ENCODE measurements at places on chromosomes 3 and 15. TPM values are rescaled to one million over a fixed set of nuclear protein-coding genes. Genes with fewer than 3 reads are reported as not detected.
A peak's percentile ranks its signal among the peaks of the same experiment; 100 is the strongest.

GRCh38 chr3:31958701-31959152 lies 22.3 kb downstream of the OSBPL10 start:
- no peak for DNase-seq

- no peak for DNase-seq
Measured at GRCh38 chr15:68373028-68373427, 58.9 kb downstream of the ITGA11 start.

DNA sequence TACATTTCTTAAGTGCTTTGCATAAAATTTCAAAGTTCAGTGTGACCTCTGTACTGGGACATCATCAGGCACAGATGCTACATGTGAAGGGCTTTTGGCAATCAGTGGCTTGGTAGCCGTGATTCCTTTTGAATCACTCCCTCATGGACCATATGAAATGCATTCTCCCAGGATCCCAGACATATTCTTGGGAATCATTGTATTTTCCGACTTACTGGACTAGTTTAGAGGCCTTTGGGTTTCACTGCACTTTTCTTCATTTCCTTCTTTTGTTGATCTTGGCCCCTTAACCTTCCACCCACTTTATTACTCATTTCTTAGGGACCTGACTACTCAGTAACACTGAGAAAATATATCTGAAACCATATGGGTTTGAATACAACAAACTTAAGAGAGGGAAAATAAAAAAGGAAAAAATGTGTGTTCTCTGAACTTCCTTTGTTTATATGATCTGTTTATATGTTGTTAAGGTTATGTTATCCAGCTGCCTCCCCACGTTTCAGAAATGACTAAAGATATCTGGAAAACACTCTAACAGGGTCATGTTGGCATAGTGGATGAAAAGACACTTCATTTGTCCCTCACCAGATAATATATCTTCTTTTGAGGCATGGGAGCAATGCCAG lies 35.1 kb downstream of the HMG20A start:
- DNase-seq = peak; percentile 31

GRCh38 chr3:72985576-72985975 lies 11.0 kb upstream of the PPP4R2 start:
- DNase-seq = no peak

DNA sequence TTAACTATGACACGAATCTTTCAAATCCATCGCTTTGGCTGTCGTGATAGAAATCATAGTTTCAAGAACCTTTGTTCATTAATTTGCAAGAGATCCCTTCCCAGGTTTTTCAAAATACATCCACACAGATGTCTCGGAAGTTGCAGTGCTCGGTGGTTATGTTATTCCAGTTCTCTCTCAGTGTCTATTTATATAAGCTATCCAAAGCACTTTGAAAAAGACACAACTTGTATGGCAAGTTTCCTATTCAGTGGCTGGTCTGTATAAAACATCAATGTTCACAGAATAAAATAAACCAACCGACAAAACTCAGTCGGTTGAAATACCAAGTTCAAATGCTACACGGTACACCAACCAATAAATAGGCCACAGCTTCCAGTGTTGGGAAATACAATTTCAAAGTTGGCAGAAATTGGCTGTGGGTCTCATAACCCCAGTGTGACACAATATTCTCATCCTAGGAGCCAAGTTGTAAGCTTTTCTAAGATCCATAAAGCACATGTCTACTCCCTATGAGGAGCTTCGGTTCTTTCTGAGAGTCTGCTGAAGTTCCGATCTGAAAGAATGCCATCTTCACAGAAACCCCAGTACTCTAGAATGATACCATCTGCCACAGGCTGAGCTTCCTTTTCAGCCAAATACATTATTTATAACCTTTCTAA lies 23.7 kb downstream of the SATB1 start:
- no peak for DNase-seq

- DNase-seq = peak; percentile 40
Measured at GRCh38 chr3:64368257-64369020, 143.2 kb upstream of the PRICKLE2 start.

- DNase-seq = no peak
Measured at GRCh38 chr15:81097890-81098280, 36.2 kb upstream of the CFAP161 start.

- DNase-seq = no peak
Measured at GRCh38 chr3:77323626-77324025, 283.7 kb downstream of the ROBO2 start.

- DNase-seq = peak; percentile 97
Measured at GRCh38 chr3:184362668-184363546, 1.4 kb downstream of the POLR2H start.

DNA sequence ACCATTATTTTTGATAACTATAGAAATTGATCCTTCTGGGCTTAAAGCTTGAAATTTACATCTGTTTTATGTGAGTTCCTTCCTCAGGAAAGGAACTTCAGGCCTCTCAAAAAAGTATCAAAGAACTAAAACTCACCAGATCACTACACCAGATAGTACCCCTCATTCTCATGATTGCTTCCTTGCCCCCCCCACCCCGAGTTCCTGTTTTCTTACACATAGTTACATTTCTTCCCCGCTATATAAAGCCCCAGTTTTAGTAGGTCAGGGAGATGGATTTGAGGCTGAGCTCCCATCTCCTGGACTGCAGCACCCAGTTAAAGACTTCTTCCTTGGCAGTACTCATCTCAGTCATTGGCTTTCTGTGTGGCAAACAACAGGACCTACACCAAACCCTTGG lies 80.3 kb upstream of the HRH1 start:
- no peak for DNase-seq

GRCh38 chr15:101438482-101439284 lies 50.8 kb downstream of the PCSK6 start:
- no peak for DNase-seq

GRCh38 chr15:74913041-74913440 lies 6.4 kb upstream of the FAM219B start:
- DNase-seq = no peak

- no peak for DNase-seq
Measured at GRCh38 chr3:26105261-26105660, 315.4 kb downstream of the OXSM start.

DNA sequence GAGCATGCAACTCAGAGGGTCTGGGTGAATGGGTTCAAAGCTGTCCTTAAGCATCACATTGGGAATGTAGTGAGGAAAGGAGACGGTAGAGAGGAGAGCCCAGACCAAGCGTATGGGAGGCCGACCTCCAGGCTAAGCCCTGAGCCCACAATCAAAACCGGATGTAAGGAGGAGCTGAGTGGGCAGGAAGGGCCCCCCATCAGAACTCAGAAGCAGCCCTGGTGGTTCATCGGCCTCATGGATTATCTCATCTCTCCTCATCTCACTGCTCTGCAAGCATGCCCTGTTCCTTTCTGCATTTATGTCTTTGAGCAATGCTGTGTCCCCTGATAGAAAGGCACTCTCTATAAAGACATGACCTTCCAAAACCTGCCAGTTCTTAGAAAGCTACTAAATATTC lies 6.2 kb downstream of the HDC start:
- no peak for DNase-seq

DNA sequence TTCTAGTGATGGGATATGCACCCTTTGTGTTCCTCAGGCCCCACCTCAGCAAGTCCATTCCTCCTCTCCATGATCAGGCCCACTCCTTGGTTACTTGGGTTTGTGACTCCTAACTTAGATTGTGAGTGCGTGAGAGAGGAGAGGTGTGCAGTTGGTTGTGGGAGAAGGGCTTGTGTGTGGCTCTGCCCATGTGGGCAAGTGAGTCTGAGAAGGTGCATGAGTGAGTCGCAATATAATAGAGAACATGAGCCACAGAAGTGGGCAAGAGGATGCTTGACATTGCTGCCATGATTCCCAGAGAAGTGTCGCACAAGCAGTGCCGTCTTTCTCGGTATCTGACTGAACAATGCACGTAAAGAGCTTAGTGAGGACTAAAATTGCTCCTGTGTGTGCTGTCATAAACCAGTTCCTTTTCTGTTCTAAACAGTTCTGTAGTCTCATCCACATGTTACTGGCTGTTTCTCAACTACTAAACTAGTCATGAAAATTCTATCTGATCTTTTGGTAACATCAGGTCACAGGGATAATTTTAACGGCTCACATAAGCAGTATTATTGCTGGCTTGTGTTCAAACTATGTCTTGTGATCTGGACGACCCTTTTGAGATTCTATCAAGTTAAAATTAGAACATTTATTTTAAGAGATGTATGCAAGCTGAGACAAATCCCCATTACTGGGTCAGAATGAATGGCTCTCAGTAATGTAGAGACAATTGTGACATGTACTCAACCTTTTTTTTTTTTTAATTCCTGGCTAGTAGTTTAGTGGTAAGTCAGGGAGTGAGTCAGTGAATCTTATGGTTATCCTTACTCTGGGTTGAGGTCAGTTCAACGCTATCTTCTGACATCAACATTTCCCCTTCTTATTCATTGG lies 25.6 kb downstream of the GYG1 start:
- DNase-seq = no peak

GRCh38 chr3:16999161-16999560 lies 114.4 kb downstream of the PLCL2 start:
- no peak for DNase-seq

DNA sequence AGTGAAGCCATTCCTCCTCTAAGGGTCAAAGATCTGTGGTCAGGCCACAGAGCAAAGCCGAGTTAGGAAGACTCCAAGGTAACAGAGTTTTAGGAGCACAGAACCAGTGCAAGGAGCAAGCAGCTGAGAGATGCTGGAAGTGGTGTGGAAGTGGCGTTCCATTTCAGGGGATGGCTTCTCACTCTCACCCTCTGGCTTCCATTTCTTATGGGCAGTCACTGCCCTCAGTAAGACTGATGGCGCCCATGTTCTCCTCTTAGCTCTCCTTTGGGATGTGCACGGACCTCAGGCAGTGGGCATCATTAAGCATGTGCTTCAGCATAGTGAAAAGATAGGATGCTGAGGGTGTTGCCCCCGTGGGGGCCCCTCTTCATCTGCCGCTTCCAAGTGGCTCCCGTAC lies 90.3 kb downstream of the ASB7 start:
- no peak for DNase-seq

GOLGA8J gene
- polyA plus RNA-seq = 0.52 TPM

GRM7 gene
- polyA plus RNA-seq = not detected

HMG20A gene
- 51.4 TPM for polyA plus RNA-seq

DNA sequence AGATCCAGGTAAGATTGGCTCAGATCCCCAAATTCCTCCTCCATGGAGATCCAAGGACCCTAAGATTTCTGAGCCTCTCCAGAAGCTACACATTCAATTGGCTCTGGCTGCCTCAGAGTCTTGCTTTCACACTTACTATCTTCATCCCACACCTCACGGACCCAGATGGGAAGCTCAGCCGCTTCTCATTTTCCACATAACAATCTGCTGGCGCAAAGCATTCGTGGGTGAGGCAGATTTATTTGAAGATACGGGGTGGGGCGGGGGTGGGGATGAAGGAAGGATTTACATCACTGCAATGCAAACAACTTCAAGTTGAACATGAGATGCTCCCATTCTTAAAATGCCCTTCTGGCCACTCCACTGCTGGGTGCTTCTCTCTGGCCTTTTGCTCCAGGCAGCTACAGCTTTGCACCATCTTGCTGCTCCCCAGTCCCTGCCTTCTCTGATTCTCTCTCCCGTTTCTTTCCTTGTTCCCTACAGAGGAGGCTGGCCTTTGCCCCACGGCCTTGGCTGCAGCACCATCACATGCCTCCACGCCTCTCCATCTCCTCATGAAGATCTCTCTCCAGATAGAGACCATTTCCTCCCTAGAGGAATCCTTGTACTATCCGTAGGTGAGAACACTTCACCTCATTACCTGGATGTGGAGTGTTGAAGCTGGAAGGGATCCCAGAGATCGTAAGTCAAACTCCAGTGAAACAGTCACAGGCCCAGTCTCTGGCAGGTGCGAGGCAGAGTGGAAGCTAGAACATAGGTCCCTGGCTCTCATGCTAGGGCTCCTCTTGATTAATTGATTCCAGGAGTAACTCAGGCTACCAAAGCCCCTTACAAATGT lies 175.9 kb downstream of the RPLP1 start:
- DNase-seq = no peak

GRCh38 chr3:128727059-128727458 lies 1.1 kb downstream of the RAB7A start:
- DNase-seq = no peak

TMCO5A gene
- not detected for polyA plus RNA-seq

GRCh38 chr3:44132061-44132460 lies 109.6 kb upstream of the TOPAZ1 start:
- no peak for DNase-seq

DNA sequence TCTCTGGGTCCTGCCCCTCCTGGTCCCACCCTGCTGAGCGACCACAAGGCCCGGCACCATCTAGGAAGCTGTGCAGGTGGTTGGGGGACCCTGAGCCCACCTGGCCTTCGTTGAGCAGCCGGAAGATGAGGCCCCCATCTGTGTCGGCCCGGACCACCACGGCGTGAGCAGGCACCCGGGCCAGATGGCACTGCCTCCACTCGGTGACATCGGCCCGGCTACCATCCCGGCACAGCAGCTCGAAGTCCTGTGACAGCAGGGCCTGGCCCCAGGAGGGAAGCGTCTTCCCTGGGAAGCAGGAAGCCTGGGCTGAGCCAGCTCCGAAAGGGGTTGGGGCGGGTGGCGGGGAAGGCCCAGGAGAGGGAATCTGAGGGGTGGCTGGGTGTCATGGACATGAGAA lies 12.6 kb downstream of the MELTF start:
- no peak for DNase-seq

DNA sequence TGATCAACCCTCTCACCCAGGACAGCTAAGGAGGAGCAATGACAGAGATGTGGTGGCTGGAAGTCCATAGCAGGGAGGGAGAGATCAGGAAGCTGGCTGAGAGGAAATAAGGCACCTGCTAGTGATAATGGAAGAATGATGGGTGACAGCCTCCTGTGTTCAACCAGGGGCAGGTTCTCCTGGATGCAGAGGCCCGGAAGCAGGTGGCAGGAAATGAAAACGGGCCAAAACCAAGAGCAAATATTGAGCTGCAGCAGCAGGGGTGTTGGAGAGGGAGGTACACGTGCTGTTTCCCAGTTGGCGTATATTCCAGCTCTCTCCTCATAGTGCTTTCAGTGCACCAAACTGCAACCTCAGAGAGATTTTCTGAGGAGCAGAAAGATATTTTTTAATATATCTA lies 213.4 kb upstream of the TBL1XR1 start:
- no peak for DNase-seq

EPHB3 gene
- polyA plus RNA-seq = 42.4 TPM

- DNase-seq = no peak
Measured at GRCh38 chr3:194028434-194029004, 107.4 kb upstream of the HES1 start.

NOX5 gene
- polyA plus RNA-seq = 0.30 TPM

CADM2 gene
- polyA plus RNA-seq = 5.8 TPM

GRCh38 chr3:108102420-108103039 lies 11.7 kb upstream of the CD47 start:
- DNase-seq = no peak

DNA sequence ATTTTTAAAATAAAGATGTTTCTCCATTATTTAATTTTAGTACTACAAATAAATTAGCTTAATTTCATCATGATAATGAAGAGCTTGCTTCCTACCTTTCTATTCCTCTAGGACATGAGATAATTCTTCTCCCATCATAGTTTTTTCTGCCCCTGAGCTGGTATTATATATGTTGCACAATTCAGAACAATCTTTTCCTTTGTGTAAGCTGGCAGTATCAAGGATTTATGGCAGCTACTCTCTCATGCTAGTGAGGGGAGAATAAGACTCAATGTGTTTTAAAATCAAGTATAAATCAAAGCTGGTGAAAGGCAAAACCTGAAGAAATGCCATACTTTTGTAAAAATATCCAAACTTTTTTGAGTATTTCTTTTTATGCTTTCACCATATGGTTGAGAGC lies 1405.3 kb downstream of the SI start:
- no peak for DNase-seq

Measured in hindlimb muscle (tissue), 1 donor.